HFFc6 (cell line): ENCODE measurements at places on chromosomes 12 and 14.

DNA sequence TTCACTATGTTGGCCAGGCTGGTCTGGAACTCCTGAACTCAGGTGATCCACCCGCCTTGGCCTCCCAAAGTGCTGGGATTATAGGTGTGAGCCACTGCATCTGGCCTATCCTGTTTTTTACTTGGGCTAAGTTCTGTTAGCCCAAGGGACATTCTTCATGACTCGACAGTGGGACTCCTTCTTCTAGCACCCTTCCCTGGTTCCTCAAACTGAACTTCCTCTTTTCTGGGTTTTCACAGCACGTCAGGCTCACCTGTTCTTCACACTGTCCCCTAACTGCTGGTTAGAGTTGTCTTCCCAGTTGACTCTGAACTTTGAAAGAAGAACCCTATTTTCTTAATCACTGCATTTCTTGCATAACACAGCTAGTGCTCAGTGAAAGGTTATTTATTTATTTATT is 22.5 kb downstream of the CABP1 start:
- no peak for DNase-seq

GRCh38 chr12:42560977-42561376 is 28.6 kb downstream of the PRICKLE1 start:
- no peak for DNase-seq

GRCh38 chr12:122785503-122785902 is 11.1 kb downstream of the CCDC62 start:
- DNase-seq, result no peak

GRCh38 chr12:58647495-58647894 is 272.8 kb downstream of the LRIG3 start:
- DNase-seq, result no peak

- peak; percentile 49 for DNase-seq
Measured at GRCh38 chr14:24095271-24096068, 1.4 kb downstream of the PCK2 start.

GRCh38 chr12:66242311-66242710 is 53.3 kb downstream of the IRAK3 start:
- DNase-seq, result no peak

DNA sequence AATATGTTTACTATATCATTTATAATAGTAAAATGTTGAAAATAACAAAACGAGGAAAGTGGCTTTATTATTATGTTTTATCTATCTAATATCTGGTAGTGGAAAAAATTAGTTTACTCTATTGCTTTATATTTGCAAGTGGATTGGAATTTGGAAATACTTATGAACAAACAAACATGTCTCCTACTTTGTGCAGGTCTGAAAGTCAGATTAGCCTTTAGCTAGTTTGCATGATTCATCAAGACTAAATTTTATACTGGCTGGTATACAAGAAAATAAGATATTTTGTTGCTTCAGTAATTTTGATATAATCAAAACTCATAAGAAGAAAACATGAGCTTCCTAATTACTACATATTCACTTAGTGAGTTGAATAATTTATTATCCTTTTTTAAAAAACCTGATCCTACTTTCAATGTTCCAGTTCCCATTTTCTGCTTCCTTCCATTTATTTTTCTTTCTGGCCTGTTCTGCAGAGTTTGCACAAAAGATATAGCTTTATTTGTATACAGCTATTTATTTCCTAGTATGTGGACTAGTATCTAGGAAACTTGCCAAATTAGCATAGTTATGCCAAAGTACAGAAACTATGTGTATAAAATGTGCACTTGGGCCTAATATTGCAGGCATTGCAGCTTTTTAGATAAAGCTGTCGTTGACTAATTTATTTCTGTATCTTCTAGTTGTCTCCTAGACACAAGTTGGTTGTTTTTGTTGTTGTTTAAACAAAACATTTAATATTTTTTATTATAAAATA is 122.0 kb downstream of the AKAP6 start:
- DNase-seq, result peak; percentile 7

GRCh38 chr12:47397664-47398281 is 308.1 kb downstream of the RPAP3 start:
- DNase-seq, result peak; percentile 89
